Dermis microvascular lymphatic vessel endothelial cell (primary cell): ENCODE measurements at places on chromosomes 1 and 21. TPM values are rescaled to one million over a fixed set of nuclear protein-coding genes. Genes with fewer than 3 reads are reported as not detected.

The MIS18A gene
- 6.2 and 13.1 TPM in 2 replicates for total RNA-seq

DNA sequence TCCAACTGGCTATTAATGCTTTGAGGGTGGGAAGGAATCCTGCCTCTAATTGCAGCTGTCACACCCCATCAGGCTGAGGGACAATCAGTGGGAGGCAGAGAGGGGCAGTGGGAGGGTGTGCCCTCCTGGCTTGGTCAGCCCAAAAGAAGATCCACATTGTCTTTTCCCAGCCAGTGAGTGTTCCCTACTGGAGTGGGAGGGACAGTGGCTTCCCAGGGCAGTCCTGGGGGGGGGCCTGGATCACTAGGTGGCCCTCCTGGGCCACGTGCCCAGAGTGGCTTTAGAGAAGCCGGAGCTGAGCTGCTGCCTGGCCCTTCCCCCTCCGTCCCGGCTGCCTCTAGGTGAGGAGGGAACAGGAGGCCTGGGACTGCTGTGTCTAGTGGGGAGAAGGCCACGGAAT is 14.0 kb downstream of the INKA2 start:
- DNase-seq, result no peak

GRCh38 chr1:239539051-239539450 is 152.7 kb downstream of the CHRM3 start:
- DNase-seq, result no peak

- DNase-seq, result no peak
Observed at GRCh38 chr1:6157132-6157527, 23.0 kb downstream of the CHD5 start.

DNA sequence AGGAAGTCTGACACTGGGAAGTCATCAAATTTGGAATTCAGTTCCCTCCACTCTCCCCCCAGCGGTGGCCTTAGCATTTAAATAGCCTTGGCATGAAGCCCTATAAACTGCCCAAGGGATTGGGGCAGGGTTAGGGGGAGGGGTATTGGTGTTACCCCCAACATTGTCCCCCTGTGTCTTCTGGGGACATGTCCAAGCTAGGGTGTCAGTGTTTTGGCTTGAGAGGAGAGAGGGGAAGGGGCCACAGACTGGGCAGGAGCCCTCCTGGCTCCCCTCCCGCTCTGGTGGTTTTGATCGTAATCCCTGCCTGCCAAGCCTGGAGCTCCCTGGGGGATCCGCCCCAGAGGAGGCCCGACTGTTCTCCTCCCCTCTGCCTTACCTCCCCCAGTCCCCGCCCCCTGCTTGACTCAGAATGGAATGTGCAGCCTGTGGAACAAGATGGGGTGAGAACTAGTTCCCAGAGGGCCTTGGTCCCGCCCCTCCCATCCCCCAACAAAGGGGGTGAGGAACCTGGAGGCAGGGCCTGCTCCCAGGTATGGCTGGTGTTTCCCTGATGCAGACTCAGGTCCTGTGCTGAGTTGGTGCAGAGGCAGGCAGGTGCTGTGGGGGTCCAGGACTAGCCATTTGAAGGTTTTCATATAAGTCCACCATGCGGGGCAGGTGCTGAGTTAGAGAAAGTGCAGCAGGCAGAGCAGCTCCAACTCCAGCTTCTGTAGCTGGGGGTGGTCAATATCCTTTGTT is 7.4 kb downstream of the SOX13 start:
- DNase-seq, result no peak

DNA sequence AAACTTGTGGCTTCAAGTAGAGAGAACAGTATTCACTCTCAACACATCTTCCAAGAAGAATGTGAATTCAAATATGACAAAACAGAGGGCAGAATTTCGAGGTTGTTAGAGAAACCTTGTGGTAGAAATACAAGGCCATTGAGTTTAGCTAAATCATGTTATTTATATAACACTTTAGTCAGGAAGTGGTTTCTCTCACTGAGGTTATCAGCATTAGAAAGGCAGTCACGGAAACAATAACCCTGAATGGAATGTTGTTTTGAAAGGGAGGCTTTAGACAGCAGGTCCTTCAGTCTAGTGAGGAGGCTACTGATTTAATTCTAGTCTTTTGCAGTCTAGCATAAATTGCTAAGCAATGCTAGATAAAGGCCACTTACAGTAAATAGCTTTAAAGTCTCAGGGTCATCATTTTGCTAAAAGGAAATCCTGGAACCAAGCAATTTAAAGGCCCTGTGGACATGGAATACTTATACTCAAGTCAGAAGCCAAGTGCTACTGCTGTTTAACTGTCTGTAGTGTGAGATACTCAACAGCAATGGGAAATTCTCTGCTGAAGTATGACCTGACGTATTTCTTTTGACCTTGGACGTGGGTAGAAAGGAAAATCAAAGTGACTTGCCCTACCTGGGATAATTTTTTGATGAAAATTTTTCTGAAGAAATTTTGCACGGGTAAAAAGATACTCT is 89.0 kb upstream of the CHODL start:
- peak; percentile 29 for DNase-seq

DNA sequence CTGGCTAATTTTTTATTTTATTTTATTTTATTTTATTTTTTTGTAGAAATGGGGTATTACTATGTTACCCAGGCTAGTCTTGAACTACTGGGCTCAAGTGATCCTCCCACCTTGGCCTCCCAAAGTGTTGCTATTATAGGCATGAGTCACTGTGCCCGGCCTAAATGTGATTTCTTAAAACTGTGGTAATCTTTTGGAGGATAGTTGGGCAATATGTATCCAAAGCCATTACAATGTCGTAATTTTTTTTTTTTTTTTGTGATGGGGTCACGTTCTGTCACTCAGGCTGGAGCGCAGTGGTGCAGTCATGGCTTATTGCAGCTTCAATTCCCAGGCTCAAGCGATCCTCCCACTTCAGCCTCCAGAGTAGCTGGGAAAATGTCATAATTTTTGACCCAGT is 14.2 kb downstream of the ETV3L start:
- no peak for DNase-seq

The SLC22A15 gene
- not detected in 2 replicates for total RNA-seq

DNA sequence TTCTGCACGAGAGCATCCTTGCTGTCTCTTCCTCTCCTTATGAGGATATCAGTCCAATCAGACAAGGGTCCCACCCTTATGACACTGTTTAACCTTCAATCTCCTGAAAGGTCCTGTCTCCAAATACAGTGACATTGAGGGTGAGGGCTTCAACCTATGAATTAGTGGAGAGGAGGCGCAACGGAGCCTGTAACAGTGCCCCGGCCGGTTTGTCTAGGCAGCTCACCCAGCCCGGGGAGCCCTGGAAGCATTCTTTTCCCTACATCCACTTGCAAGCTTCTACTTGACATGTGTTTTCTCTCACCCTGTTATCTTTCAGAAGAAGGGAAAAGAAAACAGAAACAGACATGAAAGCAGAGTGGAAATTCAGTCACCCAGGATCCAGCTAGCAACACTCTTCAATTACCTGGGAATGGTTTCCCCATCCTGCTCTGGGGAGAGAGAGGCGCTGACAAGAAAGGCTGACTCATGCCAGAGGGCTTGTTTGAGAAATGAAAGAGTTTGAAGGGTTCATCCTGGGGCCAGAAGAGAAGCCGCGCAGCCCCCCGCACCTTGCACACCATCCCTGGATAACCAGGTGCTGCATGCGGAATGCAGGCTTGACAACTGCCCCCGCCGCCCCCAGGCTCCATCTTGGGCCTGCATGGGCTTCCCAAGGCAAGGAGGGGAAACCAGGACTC is 394.9 kb downstream of the NPHP4 start:
- no peak for DNase-seq

The NR1I3 gene
- total RNA-seq, result not detected in 2 replicates

The SARS1 gene
- total RNA-seq, result 130 and 136 TPM in 2 replicates

DNA sequence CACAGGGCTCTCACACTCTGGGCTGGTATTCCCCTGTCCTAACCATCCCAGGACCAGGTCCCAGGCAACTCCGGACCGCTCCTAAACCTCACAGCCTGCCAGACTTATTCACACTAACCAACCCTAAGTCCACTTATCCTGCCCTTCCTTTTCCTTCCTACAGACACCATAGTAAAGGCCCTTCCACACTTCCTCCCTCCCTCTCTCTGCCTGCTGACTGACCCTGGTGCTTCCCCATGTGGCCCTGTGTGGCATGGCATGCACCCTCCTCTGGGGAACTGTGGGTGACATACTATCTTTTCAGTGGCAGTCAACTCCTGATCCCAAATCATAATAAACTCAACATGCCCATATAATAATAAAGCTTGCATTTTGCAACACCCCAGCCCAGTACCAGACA is 155.1 kb upstream of the DNAH14 start:
- DNase-seq, result no peak

- DNase-seq, result no peak
Observed at GRCh38 chr21:38802050-38803026, 3.4 kb upstream of the ETS2 start.

- DNase-seq, result no peak
Observed at GRCh38 chr1:101013776-101014175, 11.8 kb downstream of the DPH5 start.

The SPRR1B gene
- not detected in 2 replicates for total RNA-seq

DNA sequence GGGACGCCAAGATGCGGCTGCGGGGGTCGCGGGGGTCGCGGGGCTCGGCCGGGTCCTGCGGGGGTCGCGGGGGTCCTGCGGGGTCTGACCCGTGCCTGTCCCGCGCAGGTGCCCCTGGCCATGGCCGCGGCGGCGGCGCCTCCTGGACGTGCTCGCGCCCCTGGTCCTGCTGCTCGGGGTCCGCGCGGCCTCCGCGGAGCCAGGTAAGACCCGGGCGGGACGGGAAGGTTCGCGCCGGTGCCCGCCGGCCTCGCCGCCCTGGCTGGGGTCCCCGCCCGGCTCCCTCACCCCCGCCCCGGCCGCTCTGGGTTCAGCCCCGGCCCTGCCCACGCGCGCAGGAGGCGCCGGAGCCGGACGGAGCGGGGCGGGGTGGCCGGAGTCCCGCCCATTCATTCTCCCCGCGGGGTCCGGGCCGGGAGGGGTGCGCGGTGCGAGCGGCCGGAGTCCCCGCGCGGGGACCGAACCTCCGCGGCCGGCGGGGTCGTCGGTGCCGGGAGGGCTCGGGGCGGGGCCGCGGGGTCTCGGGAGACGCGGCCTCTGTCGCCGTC is 380 bp downstream of the COL18A1 start:
- DNase-seq, result peak; percentile 72

The TSPAN2 gene
- total RNA-seq, result 1.3 and 5.9 TPM in 2 replicates
